ENCODE measurements at places on chromosomes 12 and 14.

DNA sequence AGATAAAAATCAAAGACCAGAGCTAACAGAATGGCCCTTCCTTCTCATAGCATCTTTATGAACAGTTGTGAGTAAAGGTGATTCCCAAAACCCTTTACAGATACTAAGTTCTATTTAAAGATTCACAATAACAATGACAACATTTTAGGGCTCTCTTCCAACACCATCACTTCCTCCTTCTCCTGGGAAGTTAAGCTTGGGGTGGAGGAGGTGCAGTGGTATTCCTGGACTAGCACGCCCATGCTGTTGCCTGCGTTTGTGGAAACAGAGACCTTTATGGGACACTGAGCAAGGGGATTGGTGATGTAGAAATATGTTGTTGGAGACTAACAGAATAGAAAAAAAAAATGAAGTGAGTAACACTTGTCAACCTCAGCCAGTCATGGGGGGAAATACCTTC is 22.5 kb downstream of the SYNE2 start:
- DNase-seq: peak; percentile 18

DNA sequence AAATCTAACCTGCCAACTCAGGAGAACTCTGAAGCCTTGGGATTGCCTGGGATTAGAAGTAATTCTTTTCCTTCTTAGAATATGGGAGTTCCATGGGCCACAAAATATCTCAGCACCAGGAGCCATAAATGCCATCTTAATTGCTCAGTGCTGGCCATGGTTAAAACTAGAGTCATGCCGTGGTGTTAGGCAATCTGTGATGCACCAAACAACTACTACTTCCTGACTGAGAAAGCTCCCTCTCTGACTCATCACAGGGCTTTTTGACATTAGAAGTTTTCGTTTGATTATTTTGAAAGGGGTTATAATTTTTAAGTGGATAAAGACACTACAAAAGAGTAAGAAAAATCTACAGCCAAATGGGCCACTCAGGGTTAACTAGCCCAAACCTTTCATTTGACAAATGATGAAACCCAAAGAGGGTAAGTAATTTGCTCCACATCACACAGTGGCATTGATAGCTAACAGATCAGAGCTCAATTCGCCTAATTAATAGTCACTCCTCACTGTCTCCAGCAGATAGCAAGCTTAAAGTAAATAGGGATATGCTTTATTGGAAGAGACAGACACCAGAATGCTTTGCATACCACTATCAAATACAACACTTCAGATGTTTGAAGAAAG is 377.3 kb downstream of the EMP1 start:
- peak; percentile 88 for DNase-seq

DNA sequence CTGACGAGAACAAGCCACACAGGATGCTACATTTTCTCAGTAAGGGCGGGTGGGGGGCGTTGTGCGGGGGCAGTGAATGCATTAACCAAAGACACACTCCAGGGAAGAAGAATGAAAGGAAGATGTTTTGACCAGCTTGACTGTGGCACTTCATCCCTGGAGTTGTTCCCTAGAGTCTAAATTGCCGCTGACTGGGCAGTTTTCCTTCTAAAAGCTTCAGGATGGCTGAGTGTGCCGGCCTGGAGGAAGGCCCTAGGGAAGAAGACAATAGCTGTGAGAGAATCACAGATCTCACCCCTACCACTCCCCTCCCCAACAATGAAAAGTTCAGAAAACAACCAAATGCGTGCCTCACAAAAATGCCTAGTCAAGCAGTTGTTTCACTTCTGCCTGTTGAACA is 67.2 kb downstream of the NKX2-1 start:
- DNase-seq: no peak

GRCh38 chr14:75513911-75514672 is 8.2 kb upstream of the BATF start:
- no peak for DNase-seq

DNA sequence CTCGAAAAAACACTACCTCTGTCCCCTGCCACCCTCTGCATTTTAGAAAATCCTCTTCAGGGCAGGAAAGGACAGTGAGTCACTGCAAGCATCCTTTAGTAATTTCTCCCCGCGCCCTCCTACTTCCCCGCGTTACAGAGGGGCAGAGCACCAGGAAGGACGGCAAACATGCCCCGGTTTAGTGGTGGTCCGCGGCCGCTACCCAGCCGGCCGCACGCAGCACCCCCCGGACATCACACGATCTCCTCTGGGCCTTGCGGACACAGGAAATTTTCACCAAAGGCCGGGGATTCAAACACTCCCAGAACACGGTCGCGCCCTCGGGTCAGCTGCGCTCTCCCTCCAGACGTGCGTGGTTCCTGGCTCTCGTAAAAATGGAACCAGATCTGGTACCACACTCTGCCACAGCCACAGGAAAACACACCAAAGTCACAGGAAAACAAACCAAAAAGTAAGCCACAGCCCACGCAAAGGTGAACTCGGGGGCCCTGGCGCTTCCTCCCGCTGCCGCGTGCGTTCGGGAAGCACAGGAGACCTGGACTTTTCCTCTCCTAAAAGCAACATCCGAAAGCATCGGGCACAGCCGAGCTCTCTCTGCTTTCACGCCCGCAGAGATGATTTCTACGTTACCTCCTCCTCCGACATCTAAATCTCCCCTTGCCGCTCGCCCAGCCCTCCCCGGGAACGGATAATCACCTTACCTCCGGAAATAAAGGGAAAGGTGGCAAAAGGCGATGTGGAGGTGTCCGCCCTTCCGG is 839 bp downstream of the SLC38A1 start:
- peak; percentile 25 for DNase-seq

DNA sequence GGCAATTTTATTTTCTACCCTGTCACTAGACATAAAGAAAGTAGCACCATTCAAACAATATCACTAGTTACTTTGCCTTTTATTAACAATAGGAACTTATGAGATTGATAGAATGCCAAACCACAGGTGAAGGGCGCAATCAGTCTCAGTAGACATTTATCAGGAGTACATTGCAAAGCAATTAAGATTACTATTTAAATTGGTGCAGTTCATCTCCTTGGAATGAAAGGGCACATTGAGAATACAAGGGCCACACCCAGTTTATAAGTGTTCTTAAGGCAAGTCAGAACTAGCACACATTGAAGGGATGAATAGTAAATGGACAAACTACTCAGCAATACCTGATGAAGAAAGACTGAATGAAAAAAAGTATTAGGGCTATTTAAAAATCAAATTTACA is 601.4 kb downstream of the C12orf50 start:
- no peak for DNase-seq

GRCh38 chr12:50603817-50604639 is 99.2 kb downstream of the DIP2B start:
- peak; percentile 96 for DNase-seq

DNA sequence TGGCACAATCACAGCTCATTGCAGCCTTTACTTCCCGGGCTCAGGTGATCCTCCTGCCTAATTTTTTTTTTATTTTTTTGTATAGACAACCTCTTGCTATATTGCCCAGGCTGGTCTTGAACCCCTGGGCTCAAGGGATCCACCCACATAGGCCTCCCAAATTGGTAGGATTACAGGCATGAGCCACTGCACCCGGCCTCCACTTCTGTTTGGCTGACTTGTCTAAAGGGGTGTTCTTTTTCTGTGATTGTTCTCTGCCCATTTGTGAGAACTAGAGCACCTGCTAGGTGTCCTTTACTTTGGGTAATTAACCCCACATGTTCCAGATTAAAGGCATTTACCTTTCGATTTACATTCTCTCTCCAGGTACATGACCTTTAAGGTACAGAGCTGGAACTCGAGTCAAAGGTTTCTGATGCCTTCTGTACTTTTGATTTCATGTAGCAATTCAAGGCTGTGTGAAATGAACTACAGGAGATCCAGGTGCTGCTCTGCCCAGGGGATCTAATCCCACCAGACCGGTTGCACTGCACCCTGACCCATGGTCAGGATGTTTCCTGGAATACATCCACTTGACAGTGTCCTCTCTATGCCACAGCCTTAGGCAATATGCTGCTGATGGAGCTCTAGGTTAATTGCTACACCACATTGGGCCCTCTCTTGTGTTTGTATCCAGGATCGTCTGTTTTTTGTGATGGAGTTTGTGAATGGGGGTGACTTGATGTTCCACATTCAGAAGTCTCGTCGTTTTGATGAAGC is 163.6 kb downstream of the PRKCH start:
- no peak for DNase-seq

DNA sequence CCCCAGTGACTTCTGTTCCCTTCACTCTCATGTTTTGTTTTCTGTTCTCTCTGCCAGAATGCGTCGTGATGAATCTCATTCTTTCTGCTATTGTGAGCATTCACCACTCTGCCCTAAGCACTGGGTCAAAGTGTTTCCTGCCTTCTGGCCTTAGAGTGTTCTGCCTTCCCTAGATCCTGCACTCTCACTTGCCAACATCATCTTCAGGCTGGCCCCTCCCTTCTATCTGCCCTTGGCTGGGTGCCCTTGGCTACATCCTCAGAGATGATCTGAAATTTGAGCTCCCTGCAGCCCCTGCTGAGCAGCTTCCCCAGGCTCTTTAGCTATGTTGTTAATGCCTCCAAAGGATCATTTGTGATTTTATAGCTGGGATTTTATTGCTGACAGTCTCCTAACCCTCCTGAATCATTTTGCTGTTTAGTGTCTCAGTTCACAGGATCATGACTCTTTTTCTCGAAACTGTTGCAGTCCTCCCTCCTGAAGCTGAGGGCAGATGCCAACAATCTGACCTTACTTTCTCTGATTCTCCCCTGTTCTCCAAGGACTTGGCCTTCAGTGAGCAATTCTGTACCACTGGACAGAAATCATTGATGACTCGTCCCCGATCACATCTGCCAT is 4.5 kb downstream of the DHRS2 start:
- peak; percentile 65 for DNase-seq

GRCh38 chr12:65139389-65139788 is 18.3 kb upstream of the WIF1 start:
- no peak for DNase-seq

DNA sequence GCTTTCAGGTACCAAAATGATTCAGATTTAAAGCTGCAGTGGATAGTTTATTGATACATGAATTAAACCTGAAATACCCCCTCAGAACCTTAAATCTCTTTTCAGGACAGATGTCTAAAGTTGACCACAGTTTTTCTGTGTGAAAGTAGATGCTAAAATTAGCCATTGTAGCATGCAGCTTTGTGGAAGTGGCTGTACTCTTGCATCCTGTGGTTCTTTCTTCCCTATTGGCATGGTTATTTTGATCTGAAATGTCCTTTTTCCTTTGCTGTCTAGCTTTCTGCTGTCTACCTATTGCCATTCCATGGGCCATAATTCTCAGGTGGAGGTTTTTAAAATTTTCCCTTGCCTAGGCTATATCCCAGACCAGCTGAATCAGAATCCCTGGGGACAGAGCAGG is 455.6 kb downstream of the ZFP36L1 start:
- DNase-seq: no peak

GRCh38 chr12:55385891-55386290 is 14.4 kb upstream of the OR6C65 start:
- DNase-seq: no peak

- DNase-seq: no peak
Measured at GRCh38 chr12:110705309-110705708, 16.4 kb upstream of the HVCN1 start.

DNA sequence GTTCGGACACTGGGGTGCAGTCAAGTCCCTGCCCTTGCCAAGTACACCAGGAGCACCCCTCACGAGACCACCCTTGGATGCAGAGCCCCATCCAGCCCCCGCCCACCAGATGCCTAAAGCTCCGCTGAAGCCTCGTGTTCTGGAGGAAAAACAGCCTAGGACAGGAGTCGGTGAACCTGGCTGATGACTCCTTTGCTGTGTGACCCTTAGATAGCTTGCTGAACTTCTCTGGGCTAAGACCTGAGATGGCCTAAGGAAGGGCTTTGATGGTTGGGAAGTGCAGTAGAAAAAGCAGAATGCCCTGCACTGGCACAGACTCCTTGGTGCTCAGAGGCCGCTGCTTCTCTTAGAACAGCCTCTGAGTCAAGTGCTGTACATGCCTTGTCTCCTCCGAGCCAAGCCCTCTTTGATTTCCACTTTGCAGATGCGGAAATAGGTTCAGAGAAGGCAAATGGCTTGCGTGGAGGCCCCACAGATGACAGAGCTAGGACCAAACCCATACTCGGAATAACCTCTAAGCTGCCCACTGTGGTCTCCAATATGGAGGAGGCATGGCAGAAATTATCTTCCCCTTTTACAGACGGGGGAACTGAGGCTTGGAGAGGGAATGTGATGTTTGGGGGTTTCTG is 52.3 kb downstream of the MVK start:
- DNase-seq: no peak

- no peak for DNase-seq
Measured at GRCh38 chr14:79363291-79363690, 848.0 kb downstream of the DIO2 start.

DNA sequence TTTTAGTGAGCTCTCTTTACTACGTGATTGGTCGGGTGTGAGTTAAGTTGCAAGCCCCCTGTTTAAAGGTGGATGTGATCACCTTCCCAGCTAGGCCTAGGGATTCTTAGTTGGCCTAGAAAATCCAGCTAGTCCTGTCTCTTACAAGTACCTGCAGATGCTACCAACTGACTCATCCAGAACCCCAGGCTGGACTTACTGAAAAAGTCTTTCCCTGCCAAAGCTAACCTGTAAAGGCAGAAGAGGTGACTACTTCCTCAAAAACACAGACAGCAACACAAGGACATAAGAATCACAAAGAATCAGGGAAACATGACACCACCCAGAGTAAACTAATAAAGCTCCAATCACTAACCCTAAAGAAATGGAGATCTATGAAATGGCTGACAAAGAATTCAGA is 39.1 kb upstream of the HIGD1C start:
- no peak for DNase-seq

DNA sequence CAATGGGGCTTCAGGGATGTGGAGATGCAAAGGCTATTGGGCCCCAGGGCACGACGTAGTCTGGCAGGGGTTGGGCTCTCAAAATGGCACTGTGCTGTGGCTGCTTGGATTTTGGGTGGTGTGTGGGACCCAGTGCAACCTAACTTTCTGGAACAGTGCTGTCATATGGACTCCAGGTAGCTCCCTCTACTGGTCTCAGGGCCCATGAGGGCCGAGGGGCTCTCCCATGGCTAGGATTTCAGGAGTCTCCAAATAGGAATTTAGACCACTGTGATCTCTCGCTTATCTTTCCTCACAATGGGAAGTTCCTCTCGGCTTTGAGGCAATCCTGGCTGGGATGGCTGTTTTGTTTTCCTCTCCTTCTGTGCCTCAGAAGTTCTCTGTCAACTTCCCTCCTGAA is 68.2 kb upstream of the MUCL1 start:
- DNase-seq: no peak

DNA sequence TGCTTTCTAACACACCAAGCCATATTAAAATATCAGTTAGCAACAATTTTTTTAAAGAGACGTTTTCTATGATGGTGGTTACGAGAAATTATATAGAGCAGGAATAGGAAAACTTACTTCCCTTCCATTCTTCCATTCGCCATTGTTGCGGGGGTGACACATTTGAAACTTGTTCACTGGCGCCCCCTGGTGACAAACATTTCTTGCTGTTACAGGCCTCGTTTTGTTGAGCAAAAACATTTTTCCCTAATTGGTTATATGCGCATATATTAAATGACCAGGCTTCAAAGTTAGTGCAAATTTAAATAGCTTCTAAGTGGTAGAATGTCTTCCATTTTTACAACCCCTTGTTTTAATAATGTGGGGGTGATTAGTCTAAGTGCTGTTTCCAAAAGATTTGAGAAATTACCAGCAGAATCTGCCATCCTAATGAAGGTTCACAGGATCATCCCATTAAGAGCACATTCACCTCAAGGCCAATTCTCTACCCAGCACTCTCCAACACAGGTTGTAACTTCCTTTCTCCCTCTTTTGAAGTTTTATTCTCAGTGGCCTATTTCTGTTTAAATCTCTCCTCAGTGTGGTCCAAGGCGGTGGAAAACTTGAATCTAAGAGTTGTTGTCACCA is 1124.7 kb downstream of the FLRT2 start:
- DNase-seq: peak; percentile 7

- no peak for DNase-seq
Measured at GRCh38 chr14:64525354-64525753, 15.2 kb upstream of the HSPA2 start.

All from AG10803 (cell line).